Brain microvascular endothelial cell (primary cell): ENCODE measurements at places on chromosomes 5 and 9.

GRCh38 chr5:60843936-60844905, at the start of gene ELOVL7:
Gene ELOVL7 (minus strand): TSS chr5:60844269. CDS start chr5:60787397, 56,872 bp downstream.
- DNase-seq: peak; percentile 14

- no peak for DNase-seq
These were observed 266.6 kb downstream of the PIK3R1 start for GRCh38 chr5:68482199-68482598.

DNA sequence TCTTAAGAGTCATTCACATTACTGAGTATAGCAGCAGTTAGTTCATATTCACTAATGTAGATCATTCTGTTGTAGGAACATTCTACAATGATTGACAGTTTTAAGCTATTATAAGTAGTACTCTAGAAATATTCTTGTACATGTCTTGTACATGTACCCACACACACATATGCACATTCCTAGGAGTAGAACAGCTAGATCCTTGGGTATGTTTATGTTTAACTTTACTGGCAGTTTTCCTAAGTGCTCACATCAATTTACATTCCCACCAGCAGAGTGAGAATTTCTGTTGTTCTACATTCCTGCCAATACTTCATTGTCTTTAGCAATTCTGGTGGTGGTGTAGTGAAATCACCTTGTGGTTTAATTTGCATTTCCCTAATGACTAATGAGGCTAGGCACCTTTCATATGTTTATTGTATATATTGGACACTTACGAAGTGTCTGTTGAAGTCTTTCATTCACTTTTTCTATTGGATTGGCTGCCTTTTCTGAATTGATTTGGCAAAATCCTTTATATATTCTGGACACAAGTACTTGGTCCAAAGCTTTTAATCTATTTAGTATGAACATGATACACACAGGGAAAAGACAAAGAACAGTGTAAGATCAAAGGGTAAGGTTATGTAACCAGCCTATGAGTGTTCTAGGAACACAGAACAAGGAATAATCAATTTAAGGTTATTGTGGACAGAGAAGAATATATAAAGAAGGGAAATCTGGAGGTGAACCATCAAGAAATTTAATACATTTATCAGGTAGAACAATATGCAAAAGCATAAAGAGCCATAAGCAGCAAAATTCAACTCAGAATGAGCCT, 95.6 kb downstream of the MLLT3 start:
- DNase-seq: peak; percentile 13

DNA sequence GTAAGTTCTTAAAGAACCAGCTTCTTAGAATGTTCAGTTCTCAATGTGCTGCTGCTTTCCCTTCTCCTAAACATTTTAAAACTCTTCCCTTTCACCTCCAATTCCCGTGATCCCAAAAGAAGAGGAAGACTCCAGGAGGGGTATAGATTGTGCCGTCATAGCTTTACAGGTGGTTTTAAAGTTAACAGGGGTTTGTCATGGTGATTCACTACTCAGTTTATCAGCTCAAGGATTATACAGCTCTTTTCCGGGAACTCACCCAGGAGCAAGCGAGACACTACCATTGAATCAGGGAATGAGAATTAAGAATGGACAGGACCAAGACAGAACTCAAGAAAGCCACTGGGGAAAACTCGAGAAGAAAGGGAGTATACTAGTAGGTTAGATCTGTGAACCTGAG, 178.8 kb downstream of the NR3C1 start:
- no peak for DNase-seq

DNA sequence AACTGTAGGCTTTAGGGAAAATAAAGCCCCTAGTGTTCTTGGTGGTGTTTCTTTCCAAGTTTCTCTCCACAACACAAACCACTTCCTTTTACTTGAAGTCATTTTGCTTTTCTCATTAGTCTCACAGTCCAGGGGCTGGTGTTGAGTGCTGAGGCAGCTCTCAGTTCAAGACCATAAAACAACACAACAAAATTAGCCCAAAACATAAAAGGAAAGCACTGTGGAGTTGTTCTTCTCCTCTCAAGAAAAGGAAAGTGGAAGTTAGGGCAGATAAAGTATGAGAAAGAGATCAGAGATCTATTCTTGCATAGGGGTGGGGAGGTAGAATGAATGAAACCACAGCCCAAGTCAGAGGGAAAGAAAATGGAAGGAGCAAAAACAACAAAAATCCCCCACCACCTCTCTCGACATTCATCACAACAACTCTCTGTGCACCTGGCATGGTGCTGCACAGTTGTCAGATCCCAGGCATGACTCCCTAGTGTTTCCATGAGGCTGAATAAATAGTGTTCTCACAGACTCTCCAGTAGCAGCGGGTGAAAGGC, 569.9 kb downstream of the RAB3C start:
- DNase-seq: no peak

DNA sequence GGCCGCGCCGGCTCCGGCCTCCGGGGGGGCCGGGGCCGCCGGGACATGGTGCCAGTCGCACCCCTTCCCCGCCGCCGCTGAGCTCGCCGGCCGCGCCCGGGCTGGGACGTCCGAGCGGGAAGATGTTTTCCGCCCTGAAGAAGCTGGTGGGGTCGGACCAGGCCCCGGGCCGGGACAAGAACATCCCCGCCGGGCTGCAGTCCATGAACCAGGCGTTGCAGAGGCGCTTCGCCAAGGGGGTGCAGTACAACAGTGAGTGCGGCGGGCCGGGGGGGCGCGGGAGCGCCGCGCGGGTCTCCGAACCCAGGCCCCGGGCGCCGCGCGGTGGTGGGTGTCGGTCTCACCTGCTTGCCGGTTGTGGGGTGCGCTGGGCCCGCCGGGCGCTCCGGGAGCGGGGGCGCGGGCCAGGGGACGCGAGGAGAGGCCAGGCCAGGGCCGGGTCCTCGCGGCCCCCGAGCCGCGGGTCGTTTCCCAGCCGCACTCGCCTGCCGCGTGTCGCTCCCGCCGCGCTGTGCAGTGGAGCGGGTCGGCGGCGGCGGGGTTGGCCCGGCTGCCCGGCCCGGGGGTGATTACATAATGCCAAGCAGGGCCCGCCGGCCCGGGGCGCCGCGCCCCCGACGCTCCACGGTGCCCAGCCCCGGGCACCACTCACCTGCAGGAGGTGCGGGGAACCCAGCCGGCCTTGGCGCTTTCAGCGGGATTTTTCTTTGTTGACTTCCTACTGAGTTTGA, 492 bp downstream of the RABL6 start:
- DNase-seq: no peak

GRCh38 chr5:146721073-146721815, 157.3 kb downstream of the PPP2R2B start:
- no peak for DNase-seq
